ENCODE measurements at places on chromosomes 16 and 17.
A peak's percentile ranks its signal among the peaks of the same experiment; 100 is the strongest.

- DNase-seq, result no peak
Observed at GRCh38 chr17:78679495-78680395, 102.3 kb downstream of the CYTH1 start.

DNA sequence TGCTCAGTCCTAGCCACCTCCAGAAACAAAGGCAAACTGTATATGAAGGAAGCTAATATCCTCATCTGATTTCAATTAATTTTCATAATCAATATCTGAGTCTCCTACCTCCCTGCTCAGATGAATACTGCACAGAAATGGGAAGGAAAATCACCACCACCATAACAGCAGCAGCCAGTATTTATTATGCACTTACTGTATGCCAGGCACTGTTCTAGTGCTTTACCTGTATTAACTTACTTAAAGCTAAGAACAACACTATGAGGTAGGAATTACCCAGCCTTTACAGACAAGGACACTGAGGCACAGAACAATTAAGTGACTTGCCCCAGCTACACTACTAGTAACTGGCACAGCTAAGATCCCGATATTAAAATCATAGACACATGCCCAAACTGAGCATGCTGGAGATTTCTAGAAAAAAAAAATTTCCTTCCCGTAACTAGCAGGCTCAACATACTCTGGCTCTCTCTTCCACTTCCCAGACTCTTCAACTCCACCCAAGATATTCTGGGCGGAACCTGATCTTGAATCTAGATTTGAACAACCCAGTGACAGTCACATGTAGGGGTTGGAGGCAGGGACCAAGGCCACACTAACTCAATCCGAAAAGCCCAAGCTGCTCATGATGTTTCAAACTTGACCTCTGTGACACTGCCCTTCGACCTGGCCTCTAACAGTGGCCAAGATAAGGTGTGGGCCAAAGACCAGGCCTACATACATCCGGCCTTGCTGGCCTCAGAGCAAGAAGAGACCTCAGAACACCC, 3.9 kb downstream of the TRIM25 start:
- DNase-seq, result no peak

DNA sequence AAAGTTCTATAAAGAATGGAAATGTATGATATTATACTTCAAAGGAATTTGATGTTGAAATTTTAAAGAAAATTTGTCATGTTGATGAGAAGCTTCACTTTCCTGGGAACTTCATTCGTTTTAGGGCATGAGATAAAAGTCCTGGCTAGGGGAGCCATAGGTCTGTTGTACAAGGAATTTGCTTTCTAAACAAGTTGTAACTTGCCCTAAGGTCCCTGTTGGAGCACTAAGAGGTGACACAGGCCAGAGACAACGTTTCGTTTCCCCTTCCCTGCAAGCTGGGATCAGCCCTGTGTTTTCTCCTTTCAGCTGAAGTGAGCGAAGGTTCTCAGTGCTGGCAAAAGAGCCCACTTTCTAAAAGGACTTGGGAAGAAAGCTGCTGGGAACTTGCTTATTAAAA, 16.6 kb downstream of the PLD6 start:
- DNase-seq, result no peak

DNA sequence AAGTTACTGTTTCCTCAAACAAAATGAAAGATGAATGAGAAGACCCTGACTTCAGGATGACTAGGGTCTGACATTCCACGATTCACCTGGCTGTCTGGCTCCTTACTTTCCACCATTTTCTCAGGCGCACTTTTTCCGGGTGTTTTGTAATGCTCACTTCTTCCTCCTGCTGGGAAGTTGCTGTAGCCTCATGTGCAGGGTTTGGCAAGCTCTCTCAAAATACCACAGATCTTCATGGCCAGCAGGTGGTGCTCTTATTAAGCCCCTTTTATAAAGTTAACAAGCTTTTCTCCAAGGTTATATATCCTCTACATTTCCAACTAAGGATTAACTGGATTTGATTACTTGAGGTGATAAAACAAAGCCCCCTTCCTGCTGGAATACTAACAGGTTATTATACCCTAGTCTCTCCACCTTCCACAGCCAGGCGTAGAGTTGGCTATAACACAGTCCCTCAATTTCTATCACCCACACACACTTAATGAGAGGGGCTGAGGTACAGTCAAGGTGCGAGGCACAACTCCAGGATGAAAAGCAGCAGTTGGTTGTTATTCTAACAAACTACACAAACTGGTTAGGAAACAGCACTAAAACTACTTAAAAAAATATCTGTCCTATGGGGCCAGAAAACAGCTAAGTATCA, 45.4 kb downstream of the STH start:
- DNase-seq, result peak; percentile 49

DNA sequence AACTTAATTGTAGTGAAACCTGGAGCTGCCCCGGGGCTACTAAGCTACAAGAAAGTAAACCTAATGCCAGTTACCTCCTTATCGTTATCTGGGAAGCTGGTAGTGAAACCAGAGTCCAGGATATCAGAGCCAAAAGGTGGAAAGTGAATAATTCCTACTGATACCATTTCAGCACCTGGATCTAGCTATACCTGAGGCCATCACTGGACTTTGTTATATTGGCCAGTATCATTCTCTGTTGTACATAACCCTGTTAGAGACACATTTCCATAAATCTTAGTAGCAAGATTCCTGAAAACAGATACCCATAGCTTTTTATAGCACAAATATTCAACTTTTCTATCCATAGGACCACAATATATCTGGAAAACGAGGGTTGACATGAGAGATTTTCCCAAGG, 538.0 kb downstream of the GRIN2A start:
- no peak for DNase-seq

GRCh38 chr17:66790501-66791061, 44.3 kb upstream of the CACNG5 start:
- no peak for DNase-seq

DNA sequence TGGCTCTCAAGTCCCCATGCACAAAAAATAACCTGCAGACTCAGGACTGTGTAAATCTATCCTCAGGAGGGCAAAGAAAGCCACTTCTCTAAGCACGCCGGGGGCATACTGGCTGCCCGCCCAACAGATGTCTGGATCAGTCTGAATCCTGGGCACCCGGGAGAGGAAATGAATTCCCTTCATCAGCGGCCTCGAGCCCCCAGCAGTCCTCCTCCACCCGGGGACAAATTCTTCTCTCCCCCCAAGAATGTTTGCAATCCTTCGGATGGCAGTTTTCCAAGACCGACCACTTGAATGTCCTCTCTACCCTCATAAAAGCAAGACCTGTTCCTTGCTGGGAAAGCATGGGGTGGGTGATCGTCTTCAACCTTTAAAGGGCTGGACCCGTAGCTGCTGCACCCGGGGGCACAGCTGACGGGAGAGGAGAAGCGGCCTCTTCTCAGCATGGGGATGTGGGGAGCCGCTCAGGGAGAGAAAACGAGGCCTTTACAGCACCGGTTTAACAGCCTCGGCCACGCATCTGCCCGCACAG, 9.4 kb upstream of the MAP2K3 start:
- no peak for DNase-seq

DNA sequence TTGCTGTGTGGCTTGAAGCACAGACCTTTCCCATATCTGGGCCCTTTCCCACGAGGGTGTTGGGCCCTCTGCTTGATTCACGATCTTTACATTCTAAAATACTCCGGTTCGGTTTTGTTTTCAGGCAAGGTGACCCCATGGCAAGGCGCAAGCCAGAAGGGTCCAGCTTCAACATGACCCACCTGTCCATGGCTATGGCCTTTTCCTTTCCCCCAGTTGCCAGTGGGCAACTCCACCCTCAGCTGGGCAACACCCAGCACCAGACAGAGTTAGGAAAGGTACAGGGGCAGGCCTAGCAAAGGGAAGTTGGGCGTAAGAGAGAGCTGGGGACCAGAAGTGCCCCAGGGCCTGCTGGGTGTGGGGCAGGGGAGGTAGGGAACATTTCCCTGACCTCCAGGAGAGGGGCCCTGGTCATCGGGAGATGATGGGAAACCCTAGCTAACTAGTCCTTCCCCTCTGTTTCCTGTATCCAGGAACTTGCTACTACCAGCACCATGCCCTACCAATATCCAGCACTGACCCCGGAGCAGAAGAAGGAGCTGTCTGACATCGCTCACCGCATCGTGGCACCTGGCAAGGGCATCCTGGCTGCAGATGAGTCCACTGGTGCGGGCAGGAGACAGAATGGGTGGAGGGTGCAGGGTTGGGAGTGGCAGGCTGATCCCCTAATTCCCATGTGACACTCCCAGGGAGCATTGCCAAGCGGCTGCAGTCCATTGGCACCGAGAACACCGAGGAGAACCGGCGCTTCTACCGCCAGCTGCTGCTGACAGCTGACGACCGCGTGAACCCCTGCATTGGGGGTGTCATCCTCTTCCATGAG, 1.4 kb downstream of the ALDOA start:
- DNase-seq, result no peak

DNA sequence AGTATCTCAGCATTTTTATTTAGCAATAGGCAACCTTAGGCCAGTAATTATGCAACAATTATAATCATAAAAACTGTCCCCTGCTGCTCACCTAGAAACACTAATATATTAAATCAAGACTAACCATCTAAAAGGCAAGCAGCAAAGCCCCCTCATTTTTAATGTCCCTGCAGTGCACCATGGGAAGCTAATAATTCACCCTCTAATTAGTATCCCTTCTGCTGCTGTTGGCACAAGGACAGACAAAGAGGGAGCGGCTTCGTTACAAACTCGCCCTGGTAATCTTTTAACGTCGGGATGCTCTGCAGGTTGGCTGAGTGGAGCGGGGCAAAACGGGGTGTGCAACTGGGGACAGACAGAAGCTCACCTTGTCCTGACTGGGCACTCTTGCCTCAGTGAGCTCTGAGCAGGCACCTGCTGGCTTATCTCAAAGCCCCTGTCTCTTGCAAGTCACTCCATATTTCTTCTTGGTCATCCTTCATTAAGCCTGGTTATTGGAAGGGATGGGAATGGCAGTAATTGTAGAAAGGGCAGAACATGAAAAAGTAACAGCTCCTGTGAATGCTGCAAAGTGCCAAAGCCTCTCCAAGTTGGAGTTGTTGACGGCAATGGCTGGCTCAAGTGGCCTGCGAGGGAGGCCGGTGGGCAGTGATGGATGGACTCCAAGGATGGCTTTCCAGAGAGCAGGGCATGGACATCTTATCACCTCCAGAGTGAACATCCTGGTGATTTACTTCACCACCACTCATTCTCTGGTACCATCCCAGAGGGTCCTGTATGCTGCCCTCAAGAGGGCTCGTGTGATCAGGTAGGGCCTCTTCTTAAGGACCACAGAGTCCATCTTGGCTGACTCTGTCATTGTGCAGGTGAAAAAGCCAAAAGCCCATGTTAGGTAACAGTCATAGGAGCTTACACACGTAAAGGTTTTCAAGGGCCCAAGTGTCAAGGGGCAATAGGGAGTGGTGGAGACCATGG, 219.6 kb upstream of the N4BP1 start:
- no peak for DNase-seq

DNA sequence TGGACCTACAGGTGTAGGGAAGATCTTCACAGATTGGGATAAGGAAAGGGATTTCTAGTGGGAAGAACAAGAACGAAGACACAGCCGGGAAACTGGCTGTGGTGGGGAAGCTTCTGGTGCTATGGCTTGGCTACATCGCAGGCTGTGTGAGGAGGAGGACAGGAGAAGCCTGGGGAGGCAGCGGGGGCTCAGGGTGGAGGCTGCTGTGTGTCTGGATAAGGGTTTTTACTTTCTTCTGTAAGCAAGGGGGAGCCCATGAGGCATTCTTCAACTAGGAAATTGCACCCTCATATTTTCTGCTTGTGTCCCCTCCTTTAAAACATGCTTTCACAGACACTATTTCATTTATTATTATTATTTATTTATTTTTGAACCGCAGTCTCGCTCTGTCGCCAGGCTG, 2.9 kb upstream of the RHBDF2 start:
- DNase-seq, result no peak

GRCh38 chr17:71057448-71057847, 888.1 kb downstream of the KCNJ2 start:
- no peak for DNase-seq

- no peak for DNase-seq
Observed at GRCh38 chr17:58936295-58936694, 170.4 kb downstream of the TRIM37 start.

GRCh38 chr17:40312893-40313667, 4.1 kb downstream of the RARA start:
- DNase-seq, result no peak

GRCh38 chr16:72715267-72715666, 332.7 kb downstream of the ZFHX3 start:
- no peak for DNase-seq

- no peak for DNase-seq
Observed at GRCh38 chr17:50308666-50309065, 34.4 kb downstream of the TMEM92 start.

DNA sequence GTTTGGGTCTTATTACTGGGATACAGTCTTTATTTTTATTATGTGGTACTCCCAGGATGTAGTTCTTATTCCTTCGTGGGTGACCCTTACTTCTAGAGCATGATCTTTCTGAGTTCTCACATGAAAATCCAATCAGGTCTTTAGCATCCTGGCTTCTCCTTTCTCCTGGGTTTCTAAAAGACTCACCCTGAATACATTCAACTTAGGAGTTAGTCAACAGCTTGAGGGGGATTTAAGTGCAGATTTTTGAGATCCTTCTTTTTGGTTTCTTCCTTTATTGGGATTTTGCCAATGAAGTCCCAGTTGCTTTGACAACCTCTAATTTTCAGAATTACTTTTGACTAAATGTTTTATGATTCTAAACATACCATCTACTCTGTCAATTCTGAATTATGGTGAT, 68.2 kb downstream of the SIAH1 start:
- no peak for DNase-seq

DNA sequence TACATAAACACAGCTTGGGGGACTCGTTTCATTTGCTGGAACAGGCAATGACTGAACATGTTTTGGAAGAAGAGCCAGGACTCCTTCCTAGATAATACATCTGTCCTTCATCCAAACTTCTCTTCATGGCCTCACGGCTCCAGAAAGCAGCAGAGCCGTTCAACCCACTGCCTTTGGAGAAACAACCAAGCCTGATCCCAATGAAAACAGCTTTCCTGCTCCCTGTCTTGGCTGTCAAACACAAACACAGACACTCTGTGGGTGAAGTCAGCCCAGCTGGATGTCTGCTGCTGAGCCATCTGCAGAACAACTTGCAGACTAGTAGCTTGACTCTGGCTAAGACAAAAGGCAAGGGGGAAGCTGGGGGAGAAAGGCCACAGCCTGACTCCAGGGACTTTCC, 345.1 kb upstream of the PSMD7 start:
- no peak for DNase-seq

- DNase-seq, result no peak
Observed at GRCh38 chr16:70494777-70495176, 28.6 kb downstream of the COG4 start.

DNA sequence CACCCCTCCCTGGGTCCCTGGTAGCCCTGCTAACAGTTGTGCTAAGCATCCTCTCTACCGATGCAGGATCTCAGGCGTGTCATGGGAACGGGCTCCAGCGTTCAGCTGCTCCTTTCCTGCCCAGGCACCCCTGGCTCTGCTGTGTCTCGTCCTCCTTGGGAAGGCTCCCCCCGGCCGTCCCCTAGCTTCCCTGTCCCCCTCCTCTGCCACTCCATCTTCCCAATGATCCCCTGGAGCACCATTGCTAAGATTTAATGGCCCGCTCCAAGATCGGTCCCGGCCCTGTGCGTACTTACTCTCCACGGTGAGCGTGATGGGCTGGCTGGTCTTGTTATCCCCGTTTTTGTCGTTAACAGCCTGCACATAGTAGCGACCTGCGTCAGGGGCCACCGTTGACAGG, 135.5 kb upstream of the CDC42EP4 start:
- DNase-seq, result no peak

GRCh38 chr16:6964679-6965078, 368.0 kb upstream of the RBFOX1 start:
- DNase-seq, result no peak

Data from activated T-cell treated with anti-CD3 and anti-CD28 coated beads, Interleukin-2, amount 50 U/mL, for 48 hours (primary cell).